ENCODE measurements at places on chromosomes 12 and 14.
A peak's percentile ranks its signal among the peaks of the same experiment; 100 is the strongest.

DNA sequence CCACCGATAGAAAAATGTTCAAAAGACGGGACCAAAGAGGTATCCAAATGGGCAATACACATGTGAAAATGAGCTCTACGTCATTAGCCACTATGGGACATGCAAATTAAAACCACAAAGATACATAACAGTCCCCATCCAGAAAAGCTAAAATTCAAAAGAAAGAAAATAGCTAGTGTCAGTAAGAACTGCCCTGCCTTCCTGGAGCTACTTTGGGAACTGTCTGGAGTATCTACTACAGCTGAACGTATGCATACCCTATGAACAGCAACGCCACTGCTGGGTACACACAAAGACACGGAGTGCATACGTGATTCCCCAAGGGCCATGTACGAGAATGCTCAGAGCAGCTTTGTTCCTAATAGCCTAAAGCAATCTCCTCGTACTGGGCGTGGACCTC lies 25.8 kb upstream of the KRT77 start:
- DNase-seq, result no peak

GRCh38 chr14:81673930-81674329 lies 140.3 kb upstream of the SEL1L start:
- DNase-seq, result no peak

GRCh38 chr14:22664261-22664660 lies 20.1 kb upstream of the OR6J1 start:
- no peak for DNase-seq

DNA sequence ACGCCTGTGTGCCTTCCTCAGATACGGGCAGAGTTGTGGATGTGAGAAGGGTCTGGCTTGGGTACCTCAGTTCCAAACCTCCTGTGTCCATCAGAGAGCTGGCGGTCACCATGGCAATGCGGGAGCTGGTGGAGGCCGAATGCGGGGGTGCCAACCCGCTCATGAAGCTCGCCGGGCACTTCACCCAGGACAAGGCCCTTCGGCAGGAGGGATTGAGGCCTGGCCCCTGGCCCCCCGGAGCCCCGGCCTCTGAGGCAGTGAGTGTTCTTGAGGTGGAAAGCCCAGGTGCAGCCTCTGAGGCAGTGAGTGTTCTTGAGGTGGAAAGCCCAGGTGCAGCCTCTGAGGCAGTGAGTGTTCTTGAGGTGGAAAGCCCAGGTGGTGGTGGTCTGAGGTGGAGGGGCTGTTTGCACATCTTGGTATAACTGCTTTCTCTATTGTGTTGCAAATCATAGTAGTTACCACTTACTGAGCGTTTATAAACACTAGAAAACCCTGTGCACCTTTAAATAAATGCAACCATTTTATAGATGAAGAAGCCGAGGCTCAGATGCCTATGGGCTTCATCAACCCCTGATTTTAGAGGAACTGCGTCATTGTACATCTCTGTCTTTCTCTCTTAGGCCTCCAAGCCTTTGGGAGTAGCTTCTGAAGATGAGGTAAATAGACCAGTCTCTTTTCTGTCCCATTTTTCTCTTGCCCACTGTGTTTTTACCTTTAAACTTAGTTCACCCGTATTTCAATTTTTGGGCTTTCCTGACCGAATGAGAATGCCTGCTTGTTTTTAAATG lies 976 bp downstream of the PEX5 start:
- DNase-seq, result peak; percentile 74

- no peak for DNase-seq
These were observed 18.5 kb upstream of the DUSP6 start for GRCh38 chr12:89370850-89371249.

- no peak for DNase-seq
These were observed 15.3 kb upstream of the NRXN3 start for GRCh38 chr14:78154827-78155226.

DNA sequence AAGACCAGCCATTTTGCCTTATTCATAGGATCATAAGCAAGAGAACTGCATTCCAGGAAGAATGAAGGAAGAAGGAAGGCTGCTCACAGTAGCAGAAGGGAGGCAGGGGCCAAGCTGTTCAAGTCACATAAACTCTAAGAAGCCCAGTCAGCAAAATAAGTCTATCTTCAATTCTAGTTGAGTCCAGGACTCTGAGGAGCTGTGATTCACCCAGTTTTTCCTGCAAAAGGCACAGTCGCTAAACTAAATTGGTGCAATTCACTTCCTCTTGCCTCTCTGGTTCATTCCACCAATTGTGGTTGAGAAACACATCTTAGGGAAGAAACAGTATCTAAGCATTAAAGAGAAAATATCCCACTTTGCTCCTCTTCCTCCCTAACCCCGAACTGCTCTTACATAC lies 9.8 kb downstream of the ZNF641 start:
- no peak for DNase-seq
